ENCODE measurements at places on chromosomes 5 and 9.

DNA sequence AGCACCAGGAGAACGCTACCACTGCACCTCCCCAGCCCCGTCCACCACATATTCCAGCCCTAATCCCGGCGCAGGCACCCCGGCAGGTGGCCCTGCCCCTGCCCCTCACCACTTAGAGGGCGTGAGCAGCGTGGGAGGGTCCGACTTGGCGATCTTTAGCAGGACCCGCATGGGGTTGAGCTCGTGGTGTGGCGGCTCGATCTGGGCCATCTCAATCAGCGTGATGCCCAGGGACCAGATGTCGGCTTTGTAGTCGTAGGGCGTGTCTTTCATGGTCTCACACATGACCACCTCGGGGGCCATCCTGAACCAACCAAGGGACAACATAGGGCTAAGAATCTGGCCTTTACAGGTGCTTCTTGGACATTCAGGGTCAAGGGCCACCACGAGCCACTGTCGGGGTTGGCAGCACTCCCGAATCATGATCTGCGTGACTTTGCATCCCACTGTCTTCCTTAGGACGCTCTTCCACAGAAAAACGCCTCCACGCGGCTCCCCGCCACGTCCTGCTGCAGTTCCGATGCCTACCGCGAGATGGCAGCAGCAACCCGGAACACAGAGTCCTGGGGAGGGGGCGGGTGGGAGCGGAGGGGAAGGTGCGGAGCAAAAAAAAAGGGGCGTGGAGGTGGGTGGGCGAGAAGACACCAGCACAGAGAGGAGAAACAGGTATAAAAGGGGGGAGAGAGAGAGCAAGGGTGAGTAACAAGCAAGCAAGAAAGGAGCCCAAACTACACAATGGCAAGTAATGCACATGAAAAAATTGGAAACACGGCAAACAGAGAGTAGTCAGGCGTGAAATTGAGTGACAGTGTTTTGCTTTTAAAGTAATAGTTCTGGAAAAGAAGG, 81.3 kb downstream of the STK10 start:
- peak; percentile 62 for DNase-seq

DNA sequence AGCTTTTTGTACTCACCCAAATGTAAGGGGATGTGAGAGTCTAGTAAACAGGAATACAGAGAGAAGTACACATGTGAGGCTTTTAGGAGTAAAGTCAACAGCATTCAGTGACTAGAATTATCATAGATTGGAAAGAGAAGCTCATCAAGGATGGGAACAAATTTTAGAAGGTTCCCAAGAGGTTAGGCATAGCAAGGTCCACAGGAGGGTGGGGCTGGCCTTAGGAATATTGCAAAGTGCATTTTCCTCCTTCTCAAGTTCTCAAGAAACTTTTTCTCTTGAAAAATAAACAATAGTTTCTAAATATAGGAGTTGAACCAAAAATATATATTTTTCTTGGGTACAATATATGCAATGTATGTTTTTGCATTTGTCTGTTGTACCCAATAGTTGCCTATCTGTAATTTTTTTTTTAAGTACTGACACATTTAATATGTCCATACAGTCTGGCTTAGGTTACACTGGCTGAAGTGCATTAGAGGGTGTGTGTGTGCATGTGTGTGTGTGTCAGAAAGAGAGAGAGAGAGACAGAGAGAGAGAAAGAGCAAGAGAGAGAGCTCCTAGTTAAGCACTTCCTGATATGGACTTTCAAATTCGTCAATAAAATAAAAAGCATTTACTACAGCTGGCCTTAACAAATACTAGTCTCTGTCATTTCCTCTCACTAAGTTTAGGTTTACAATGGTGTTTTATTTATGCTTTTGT, 62.2 kb downstream of the SNX18 start:
- DNase-seq = no peak

GRCh38 chr5:135454946-135455345, 2.8 kb upstream of the TIFAB start:
- DNase-seq = no peak

DNA sequence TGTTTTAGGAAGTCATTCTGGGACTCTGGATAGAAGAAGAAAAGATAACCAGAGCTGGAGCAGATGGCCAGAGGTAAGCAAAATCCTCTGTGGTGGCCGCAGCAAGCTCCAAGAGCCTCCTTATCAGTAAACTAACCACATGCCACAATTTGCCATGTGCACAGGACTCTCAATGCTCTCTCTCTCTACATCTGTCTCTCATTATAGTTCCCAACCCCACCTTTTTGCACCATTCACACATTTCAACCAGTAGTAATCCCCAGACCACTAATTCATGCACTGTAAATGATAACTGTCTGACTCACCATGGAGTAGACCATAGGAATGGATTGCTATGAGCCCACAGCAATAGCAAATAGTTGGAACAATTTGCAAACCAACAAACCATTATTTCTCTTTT, 526.1 kb downstream of the TLR4 start:
- no peak for DNase-seq
